ENCODE measurements at places on chromosomes 12 and 14. TPM values are rescaled to one million over a fixed set of nuclear protein-coding genes. Genes with fewer than 3 reads are reported as not detected.
A peak's percentile ranks its signal among the peaks of the same experiment; 100 is the strongest.

The ALX1 gene
- not detected for total RNA-seq

The DHH gene
- not detected for total RNA-seq

The CLEC4D gene
- not detected for total RNA-seq

The B3GNT4 gene
- 2.6 TPM for total RNA-seq

DNA sequence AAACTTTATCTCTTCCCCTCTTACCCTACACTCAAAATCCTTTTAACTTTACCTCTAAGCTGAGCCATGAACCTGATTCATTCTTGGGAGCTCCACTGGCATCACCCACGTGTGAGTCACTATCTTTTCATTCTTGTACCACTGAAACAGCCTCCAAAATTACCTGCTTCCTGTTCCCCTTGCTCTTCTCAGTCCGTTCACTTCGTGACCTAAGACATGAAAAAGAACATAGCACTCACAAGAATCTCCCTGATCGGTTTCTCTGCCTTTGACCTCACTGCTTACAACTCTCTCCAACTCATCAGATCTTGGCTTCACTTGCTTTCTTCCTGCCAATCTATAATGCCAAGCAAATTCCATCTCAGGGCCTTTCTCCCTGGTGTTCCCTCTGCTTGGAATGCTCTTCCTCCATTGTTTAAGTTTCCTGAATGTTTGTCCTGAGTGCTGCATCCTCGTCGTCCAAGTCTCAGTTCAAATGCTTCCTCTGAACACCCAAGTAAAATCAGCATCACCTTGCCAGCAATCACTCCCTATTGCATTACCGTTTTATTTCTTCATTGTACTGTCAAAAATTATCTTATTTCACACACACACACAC lies 9.2 kb downstream of the GLIPR1 start:
- no peaks in the 10 kb centered on the region for H3K27me3 ChIP-seq
- peak overlapping the region; percentile 87 for H3K27ac ChIP-seq
- peaks cover 44% of the 10 kb centered on the region for H3K4me1 ChIP-seq
- peak overlapping the region; percentile 10 for H3K4me3 ChIP-seq

DNA sequence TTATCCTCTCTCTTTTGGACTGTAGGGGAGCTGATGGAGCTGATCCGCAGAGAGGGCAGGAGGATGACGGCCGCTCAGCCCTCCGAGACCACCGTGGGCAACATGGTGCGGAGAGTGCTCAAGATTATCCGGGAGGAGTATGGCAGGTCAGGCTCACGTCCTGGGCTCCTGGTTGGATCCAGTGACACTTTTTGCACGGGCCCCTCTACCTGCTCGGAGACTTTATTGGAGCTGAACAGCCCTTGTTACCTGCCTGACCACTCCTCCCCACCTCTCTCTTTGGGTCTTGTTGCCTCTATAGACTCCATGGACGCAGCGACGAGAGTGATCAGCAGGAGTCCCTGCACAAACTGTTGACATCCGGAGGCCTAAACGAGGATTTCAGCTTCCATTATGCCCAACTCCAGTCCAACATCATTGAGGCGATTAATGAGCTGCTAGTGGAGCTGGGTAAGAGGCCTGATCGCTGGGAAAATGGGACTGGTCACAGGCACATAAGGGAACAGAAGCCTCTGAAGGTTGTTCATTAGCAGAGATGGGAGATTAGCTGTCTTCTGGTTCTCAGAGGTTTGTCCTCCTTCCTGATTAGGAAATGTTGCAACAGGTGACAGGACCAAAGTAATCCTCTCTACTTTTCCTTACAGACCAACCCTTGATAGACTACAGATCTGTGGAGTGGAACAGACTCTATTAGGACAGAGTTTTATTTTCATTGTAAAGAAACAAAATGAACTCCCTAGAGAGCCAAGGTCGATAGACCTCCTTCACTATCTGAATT lies 718 bp downstream of the EIF2B2 start:
- H3K4me1 ChIP-seq = peaks cover 35% of the 10 kb centered on the region
- peaks cover 39% of the 10 kb centered on the region for H3K36me3 ChIP-seq
- H3K27me3 ChIP-seq = no peaks in the 10 kb centered on the region
- H3K4me3 ChIP-seq = peak overlapping the region; percentile 87
- peak; percentile 13 for DNase-seq

DNA sequence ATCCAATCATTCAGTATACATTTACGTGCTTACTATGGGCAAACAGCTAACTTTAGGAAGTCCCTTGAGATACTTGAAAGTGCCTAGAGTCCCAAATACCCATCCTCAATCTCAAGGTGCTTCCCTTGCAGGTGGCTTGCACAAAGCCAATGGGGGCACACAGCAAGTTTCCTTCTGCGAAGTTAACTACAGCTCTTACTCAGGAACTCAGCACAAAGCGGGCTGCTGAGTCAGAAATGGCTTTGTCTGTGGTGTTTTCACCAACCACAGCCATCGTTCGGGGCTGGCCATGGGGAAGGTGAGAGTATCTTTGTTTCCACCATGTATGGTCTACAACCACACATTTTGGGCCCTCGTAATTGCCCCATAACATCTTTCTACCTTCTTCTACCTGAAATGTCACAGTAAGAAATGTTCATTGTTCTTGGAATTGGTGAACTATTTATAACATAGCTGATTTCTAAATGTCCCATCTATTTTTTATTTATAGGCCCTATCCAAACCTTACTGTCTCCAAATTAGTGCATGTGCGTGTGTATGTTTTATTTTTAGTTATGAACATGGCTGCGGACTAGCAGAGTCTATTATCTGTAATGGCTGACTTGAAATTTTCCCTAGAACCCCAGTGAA lies 13.9 kb downstream of the MFAP5 start:
- peaks cover 16% of the 10 kb centered on the region for H3K27me3 ChIP-seq
- H3K27ac ChIP-seq = no peak overlapping the region
- H3K36me3 ChIP-seq = no peaks in the 10 kb centered on the region
- H3K4me3 ChIP-seq = no peak overlapping the region
- peaks cover 42% of the 10 kb centered on the region for H3K4me1 ChIP-seq
- DNase-seq = peak; percentile 88

GRCh38 chr14:22739423-22739822 lies 27.1 kb upstream of the OXA1L start:
- H3K4me1 ChIP-seq = peaks cover 12% of the 10 kb centered on the region

GRCh38 chr14:35257809-35258208 lies 34.4 kb upstream of the PSMA6 start:
- H3K4me3 ChIP-seq = no peak overlapping the region
- peaks cover 30% of the 10 kb centered on the region for H3K4me1 ChIP-seq
- H3K36me3 ChIP-seq = peaks cover 16% of the 10 kb centered on the region
- no peak for DNase-seq

DNA sequence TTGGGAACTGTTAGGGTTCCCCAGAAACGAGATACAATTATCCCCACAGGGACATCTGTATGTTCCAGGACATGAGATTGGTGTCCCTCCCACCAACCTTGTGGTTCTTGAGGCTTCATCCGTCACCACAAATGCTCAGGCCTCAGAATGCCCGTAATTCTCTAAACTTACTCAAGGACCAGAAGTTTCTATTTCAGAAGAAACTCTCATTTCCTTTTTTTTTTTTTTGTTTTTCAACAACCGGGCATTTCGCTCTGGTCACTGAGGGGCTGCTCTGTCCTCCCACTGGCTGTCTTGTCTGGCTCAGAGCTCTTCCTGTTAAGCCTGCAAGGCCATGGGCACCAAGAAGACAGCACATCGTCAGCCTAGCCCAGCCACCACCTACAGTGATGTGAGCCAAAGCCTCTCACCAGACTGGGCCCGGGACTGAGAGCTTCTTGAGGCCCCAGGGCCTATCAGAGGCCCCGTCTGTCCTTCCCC lies 36.2 kb downstream of the VDR start:
- peak overlapping the region; percentile 90 for H3K27ac ChIP-seq
- H3K4me1 ChIP-seq = peaks cover 73% of the 10 kb centered on the region
- H3K4me3 ChIP-seq = no peak overlapping the region
- no peaks in the 10 kb centered on the region for H3K27me3 ChIP-seq
- H3K36me3 ChIP-seq = peaks cover 78% of the 10 kb centered on the region
- no peak for DNase-seq

DNA sequence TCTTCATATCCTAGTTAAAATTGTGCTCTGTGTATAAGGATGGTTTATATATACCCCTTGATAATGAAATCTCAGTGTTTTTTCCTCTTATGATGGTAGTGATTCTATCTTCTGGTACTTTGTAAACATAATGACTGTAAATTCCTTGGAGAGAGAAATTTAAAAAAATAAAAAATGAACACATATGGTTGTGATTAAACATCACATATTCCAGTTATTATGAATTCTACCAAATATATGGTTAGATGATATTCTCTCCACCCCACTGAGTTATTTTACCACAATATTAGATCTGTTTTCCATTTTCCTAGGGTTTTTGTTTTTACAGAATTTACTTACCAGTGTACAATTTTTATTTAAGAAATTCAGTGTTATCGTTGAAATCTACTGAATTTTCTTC lies 481.9 kb upstream of the NOVA1 start:
- H3K36me3 ChIP-seq = no peaks in the 10 kb centered on the region
- H3K27ac ChIP-seq = no peak overlapping the region
- no peaks in the 10 kb centered on the region for H3K4me1 ChIP-seq
- H3K4me3 ChIP-seq = no peak overlapping the region

GRCh38 chr12:108721824-108722223 lies 9.5 kb downstream of the CORO1C start:
- H3K27ac ChIP-seq = no peak overlapping the region
- no peak for DNase-seq
- H3K4me3 ChIP-seq = no peak overlapping the region
- H3K36me3 ChIP-seq = peaks cover 4% of the 10 kb centered on the region

- no peaks in the 10 kb centered on the region for H3K36me3 ChIP-seq
- H3K4me1 ChIP-seq = no peaks in the 10 kb centered on the region
- DNase-seq = peak; percentile 46
- no peaks in the 10 kb centered on the region for H3K27me3 ChIP-seq
Observed at GRCh38 chr14:25537846-25538455, 488.0 kb upstream of the STXBP6 start.

DNA sequence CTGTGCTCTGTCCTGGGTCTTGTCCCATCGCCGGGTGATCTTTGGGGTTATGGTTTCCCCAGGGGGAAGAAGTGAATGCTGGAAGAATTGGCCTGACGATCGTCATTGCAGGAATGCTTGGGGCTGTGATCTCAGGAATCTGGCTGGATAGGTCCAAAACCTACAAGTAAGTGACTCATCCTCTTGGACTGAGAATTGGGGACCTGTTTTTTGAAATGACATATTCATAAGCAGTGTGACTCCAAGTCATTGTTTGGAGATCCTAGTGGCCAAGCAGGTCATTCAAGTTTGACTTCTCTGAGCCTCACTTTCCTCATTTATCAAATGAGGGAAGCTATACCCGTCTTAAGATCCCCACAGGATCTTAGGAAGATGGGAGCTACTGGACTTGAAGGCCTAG lies 25.8 kb downstream of the ERG28 start:
- DNase-seq = no peak
- H3K4me1 ChIP-seq = no peaks in the 10 kb centered on the region
- H3K36me3 ChIP-seq = peaks cover 4% of the 10 kb centered on the region
- no peaks in the 10 kb centered on the region for H3K27me3 ChIP-seq
- H3K4me3 ChIP-seq = no peak overlapping the region
- H3K27ac ChIP-seq = no peak overlapping the region
